Activated T-cell treated with anti-CD3 and anti-CD28 coated beads, Interleukin-2, amount 50 U/mL, for 72 hours (primary cell): ENCODE measurements at places on chromosomes 3 and 15. TPM values are rescaled to one million over a fixed set of nuclear protein-coding genes. Genes with fewer than 3 reads are reported as not detected.

DNA sequence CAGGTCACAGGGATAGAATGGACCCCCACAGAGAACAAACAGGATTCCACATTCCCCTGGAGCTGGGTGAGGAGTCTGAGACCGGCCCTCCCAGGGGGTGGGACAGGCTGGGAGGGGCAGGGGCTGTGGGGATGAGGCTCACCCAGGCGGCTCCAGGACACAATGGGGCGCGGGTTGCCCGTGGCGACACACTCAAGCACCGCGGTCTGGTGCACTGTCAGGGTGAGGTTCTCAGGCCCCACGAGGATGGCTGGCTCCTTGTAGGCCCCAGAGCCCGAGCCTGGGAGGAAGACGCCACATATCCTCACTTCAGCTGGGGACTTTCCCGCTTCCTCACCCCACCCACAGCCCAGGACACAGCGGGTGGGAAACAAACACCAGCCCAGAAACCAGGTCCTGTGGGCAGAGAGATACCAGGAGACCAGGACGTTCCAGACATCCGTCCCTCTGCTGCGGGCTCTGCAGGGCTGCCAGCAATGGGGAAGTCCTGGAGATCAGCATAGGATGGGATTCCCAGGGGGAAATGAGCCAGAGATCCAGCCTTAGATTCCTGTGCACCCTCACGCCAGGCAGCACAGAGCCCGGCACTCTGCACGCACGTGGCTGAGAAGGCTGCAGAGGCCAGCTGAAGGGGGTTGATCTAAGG lies 30.2 kb downstream of the RNU5B-1 start:
- H3K27me3 ChIP-seq = peaks cover 4% of the 10 kb centered on the region
- H3K27ac ChIP-seq = no peak overlapping the region
- no peaks in the 10 kb centered on the region for H3K4me1 ChIP-seq
- DNase-seq = no peak

- H3K4me1 ChIP-seq = no peaks in the 10 kb centered on the region
- peaks cover 2% of the 10 kb centered on the region for H3K36me3 ChIP-seq
- no peaks in the 10 kb centered on the region for H3K27me3 ChIP-seq
- H3K4me3 ChIP-seq = no peak overlapping the region
- DNase-seq = no peak
- H3K27ac ChIP-seq = no peak overlapping the region
These were observed 87.0 kb upstream of the DNAJC19 start for GRCh38 chr3:181076558-181076957.

GRCh38 chr3:180661444-180661843 lies 17.8 kb downstream of the CCDC39 start:
- H3K27me3 ChIP-seq = peaks cover 21% of the 10 kb centered on the region
- no peak overlapping the region for H3K27ac ChIP-seq
- no peaks in the 10 kb centered on the region for H3K4me1 ChIP-seq
- DNase-seq = no peak
- H3K36me3 ChIP-seq = no peaks in the 10 kb centered on the region

DNA sequence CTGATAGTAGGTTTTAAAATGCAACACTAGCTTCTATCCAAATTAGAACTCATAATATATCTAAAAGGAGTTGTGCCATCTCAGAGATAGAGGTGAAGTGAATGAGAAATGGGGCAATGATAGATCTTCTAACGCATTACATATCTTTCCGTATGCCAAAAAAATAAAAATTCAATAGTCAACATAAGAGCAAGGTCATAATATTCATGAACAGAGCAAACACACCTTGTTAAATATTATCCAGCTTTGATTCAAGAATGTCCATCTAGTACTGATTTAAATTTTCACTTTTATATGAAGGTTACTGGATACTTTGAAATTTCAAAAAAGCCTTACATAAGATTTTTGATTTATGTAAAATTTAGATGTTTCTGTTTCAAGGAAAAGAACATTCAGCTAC lies 554.5 kb downstream of the NSUN3 start:
- no peaks in the 10 kb centered on the region for H3K36me3 ChIP-seq
- no peak for DNase-seq
- H3K4me3 ChIP-seq = no peak overlapping the region
- H3K27me3 ChIP-seq = no peaks in the 10 kb centered on the region

Gene SIAH2
- total RNA-seq = 91.2 TPM
